ENCODE measurements at places on chromosomes 5 and 9.

- DNase-seq = no peak
These were observed 2.6 kb downstream of the SLC35A4 start for GRCh38 chr5:140567136-140567818.

DNA sequence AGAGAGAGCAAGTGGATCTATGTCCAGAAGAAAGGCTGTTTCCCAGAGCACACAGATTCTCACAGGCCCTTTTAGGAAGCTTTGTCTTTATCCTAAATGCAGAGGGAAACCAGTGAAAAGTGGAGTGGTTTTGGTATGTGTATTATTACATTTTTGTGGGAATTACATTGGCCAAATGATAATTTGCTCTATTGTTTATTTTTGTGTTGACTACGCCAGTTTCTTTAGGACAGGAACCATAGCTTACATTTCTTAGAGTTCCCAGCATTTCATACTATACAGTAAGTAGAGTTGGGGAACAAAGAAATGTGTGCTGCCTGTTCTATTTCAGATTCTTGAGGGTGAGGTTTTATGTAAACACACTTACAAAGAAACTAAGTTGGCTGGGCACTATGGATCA, 29.4 kb upstream of the SPATA31D4 start:
- DNase-seq = no peak

DNA sequence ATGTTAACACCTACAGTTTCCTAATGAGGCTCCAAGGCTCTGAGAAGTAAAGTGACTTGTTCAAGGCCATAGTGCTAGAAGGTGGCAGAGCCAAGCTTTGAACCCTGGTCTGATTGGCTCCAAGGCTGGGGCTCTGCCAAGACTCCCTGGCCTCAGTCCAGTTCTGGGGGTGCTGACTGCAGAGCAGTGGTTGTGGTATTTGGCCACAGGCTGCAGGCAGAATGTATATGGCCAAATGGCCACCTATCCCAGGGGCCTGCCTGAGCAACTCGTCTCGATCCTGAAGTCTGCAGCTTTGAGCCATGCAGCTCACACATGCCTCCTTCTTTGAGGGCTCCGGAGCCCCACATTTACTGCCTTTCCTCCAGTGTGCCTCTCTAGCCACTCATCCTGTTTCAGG, 9.7 kb upstream of the NEK6 start:
- no peak for DNase-seq

DNA sequence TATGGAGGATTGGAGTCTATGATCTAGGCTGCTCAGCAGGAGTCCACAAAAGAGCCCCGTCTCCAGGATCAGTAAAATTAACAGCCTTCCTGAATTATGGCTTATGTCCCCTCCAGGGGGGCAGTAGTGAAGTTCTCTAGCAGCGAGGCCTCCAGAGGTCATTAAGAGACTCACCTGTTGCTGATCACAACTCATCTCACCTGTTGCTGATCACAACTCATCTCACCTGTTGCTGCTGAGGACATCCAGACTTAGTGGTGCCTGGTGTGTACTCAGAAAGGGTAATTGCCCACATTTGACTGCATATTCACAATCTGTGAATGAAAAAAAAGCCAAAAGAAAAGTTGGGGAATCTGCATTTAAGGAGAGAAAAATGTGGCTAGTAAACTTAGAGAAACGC, 129.5 kb downstream of the SMARCA2 start:
- DNase-seq = no peak

- DNase-seq = no peak
These were observed 1828.8 kb downstream of the MAT2B start for GRCh38 chr5:165334201-165334600.

GRCh38 chr9:89696780-89697179, 92.0 kb downstream of the GADD45G start:
- no peak for DNase-seq

GRCh38 chr5:10566543-10567068, 2.7 kb downstream of the ANKRD33B start:
- DNase-seq = no peak

DNA sequence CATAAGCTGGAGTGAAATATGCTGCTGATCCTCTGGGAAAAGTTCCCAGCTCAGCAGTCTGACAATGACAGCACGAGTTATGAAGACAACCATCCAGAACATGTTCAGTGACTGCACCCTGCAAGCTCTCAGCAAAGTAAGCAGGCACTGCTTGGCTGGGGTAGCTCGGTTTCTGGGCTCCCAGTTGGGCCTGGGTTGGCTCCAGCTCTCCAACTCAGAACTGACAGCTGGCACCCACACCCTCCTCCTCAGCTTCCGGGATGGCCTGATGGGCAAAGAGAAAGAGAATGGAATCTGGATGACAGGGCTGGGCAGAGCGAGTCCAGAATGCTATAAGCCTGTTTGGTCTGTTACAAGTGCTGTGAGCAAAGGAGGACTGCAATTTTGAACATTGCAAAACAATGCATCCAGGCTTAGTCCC, 185.0 kb downstream of the CSNK1G3 start:
- no peak for DNase-seq

GRCh38 chr9:106892632-106893031, 29.7 kb downstream of the ZNF462 start:
- no peak for DNase-seq

Measured in CD4-positive, alpha-beta T cell treated with Interferon alpha-2 for 1 hour (primary cell).